ENCODE measurements at places on chromosomes 12 and 14. TPM values are rescaled to one million over a fixed set of nuclear protein-coding genes. Genes with fewer than 3 reads are reported as not detected.

ARHGAP9 gene
- total RNA-seq, result 355 TPM

CAPZA3 gene
- not detected for total RNA-seq

TSPAN8 gene
- total RNA-seq, result not detected

EXOC5 gene
- 42.2 TPM for total RNA-seq

SERPINA3 gene
- total RNA-seq, result not detected

AQP6 gene
- total RNA-seq, result not detected

CMTM5 gene
- not detected for total RNA-seq

PPFIA2 gene
- total RNA-seq, result not detected

IPO8 gene
- total RNA-seq, result 57.9 TPM

- H3K27me3 ChIP-seq, result no peaks in the 10 kb centered on the region
- no peaks in the 10 kb centered on the region for H3K4me1 ChIP-seq
- no peak overlapping the region for H3K4me3 ChIP-seq
- H3K36me3 ChIP-seq, result no peaks in the 10 kb centered on the region
- no peak overlapping the region for H3K27ac ChIP-seq
- DNase-seq, result no peak
Measured at GRCh38 chr14:61918998-61919397, 156.8 kb downstream of the SNAPC1 start.

DNA sequence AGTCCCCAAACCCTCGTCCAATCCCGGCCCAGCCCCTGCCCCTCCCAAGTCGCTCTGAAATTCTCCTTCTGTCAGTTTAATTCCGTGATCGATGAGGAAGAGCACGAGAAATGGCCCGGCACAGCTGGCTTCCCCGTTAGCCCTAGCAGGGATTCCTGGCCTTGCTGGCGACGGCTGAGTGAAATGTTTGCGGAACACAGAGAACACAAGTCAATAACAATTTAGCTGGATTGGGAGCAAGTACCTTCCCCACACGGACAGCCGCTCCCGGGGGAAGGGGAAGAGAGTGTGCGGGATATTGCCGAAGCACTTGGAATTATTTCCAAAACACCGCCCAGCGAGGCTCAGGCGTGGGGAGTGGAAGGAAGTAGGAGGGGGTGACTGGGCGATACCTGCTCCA, 134.6 kb downstream of the RBM19 start:
- H3K27ac ChIP-seq, result no peak overlapping the region
- H3K27me3 ChIP-seq, result no peaks in the 10 kb centered on the region
- H3K4me1 ChIP-seq, result no peaks in the 10 kb centered on the region
- no peaks in the 10 kb centered on the region for H3K36me3 ChIP-seq

DNA sequence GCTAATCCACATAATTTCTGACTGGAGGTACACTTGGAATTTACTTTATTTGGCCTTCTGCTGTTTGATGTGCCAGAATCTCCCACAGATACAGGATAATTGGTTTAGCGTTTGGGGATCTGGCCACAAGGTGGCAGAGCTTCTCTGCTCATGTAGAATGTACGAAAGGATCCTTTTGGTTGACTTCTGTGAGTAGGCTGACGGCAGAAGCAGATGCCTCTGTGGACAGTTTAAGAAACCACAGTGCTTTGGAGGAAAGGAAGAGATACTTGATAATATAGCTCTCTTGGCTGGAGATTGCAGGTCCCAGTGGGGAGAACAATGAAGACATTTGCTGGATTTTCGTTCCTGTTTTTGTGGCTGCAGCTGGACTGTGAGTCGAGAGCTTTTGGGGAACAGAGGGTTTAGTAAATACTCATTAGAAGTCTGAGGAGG, 75.3 kb upstream of the OR4E1 start:
- H3K27ac ChIP-seq, result peak overlapping the region; percentile 41
- DNase-seq, result no peak
- H3K27me3 ChIP-seq, result no peaks in the 10 kb centered on the region
- H3K4me1 ChIP-seq, result no peaks in the 10 kb centered on the region

GRCh38 chr12:6222078-6222654, 22.0 kb downstream of the CD9 start:
- DNase-seq, result no peak
- H3K4me1 ChIP-seq, result peaks cover 3% of the 10 kb centered on the region
- H3K4me3 ChIP-seq, result no peak overlapping the region
- no peaks in the 10 kb centered on the region for H3K27me3 ChIP-seq
- H3K27ac ChIP-seq, result no peak overlapping the region

GRCh38 chr12:70290116-70290515, 46.9 kb downstream of the CNOT2 start:
- no peaks in the 10 kb centered on the region for H3K4me1 ChIP-seq
- no peak overlapping the region for H3K27ac ChIP-seq
- no peaks in the 10 kb centered on the region for H3K36me3 ChIP-seq
- no peaks in the 10 kb centered on the region for H3K27me3 ChIP-seq
- H3K4me3 ChIP-seq, result no peak overlapping the region

GRCh38 chr14:68960123-68960522, 19.0 kb downstream of the ACTN1 start:
- peak overlapping the region; percentile 29 for H3K27ac ChIP-seq
- no peak overlapping the region for H3K4me3 ChIP-seq
- no peaks in the 10 kb centered on the region for H3K27me3 ChIP-seq
- no peaks in the 10 kb centered on the region for H3K36me3 ChIP-seq
- no peak for DNase-seq

DNA sequence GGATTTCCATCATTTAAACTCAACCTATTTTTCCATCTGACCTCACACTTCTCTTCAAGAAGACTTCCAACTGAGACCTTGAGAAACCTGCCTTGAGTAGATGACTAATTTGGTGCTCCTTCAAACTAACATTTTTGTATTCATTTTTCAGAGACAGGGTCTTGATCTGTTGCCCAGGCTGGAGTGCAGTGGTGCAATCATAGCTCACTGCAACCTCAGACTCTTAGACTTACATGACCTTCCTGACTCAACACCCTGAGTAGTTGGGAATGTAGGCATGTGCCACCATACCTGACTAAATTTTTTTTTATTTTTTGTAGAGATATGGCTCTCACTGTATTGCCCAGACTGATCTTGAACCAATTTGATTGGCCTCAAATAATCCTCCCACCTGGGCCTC, 389.9 kb downstream of the PDZRN4 start:
- H3K27me3 ChIP-seq, result no peaks in the 10 kb centered on the region
- H3K36me3 ChIP-seq, result no peaks in the 10 kb centered on the region
- H3K4me3 ChIP-seq, result no peak overlapping the region
- no peak overlapping the region for H3K27ac ChIP-seq
- no peak for DNase-seq
- H3K4me1 ChIP-seq, result no peaks in the 10 kb centered on the region

DNA sequence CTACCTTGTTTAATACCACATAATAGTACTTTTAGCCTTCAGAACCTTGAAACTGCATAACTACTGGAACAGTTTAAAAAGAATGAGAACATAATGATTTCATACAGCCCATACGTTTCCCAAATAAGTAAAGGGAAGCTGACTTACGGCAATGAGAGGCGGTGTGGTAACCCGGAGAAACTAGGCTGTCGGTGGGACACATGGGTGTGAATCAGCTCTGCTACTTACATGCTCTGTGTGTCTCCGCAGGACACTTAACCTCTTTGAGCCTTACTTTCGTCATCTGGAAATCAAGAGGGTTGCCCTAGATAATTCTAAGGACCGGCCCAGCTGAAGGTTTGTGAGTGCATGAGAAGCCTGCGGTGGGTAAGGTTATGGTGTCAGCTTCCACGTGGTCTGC, 49.3 kb upstream of the PLEKHG3 start:
- H3K27ac ChIP-seq, result no peak overlapping the region
- H3K36me3 ChIP-seq, result no peaks in the 10 kb centered on the region
- no peaks in the 10 kb centered on the region for H3K4me1 ChIP-seq
- no peak for DNase-seq
- H3K4me3 ChIP-seq, result no peak overlapping the region

- H3K4me3 ChIP-seq, result no peak overlapping the region
- DNase-seq, result no peak
- no peak overlapping the region for H3K27ac ChIP-seq
Measured at GRCh38 chr12:110024051-110024450, 24.3 kb downstream of the C12orf76 start.

DNA sequence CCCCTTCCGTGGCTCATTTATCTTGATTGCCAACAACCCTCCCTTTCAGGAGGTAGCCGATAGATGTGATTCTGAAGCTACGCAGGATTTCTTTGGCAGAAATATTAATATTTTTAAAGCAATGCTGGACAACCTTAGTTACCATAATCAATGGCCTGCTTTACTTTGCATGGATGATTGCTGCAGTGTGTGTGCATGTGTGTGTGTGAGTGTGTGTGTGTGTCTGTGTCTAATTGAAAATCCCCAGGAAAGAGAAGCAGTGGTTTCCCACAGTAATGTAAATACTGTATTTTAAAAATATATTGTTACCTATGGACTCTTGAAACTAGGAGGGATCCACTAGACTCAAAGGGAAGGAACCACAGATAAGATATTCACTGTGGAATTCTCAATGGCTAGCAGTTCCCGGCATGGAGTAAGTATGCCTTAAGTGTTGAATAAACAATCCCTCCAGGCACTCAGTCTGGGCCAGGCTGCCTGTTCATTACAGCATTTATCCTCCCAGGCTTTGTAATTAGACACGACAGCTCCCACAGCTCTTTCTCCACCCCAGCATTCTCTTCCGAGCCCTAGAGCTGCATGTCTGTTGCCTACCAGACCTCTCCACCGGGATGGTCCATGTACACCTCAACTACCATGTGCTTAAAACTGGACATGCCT, 22.5 kb upstream of the C14orf132 start:
- H3K36me3 ChIP-seq, result no peaks in the 10 kb centered on the region
- no peak for DNase-seq
- H3K27me3 ChIP-seq, result no peaks in the 10 kb centered on the region
- H3K4me3 ChIP-seq, result no peak overlapping the region

DNA sequence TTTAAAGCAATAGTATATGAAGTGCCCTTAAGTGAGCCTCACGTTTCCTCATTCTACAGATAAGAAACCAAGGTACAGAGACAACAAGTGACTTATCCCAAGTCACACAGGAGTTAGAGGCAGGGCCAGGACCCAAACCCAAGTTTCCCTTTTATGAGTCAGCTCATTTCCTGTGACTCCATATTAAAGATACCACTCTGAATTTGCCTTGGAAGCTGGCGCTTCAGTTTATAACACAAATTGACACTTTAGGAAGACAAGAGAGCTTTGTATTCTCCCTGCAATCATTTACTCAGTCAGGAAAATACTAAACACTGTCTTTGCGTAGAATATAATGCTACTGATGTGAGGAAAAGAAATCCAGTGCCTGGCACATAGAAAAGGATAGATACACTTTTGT, 43.2 kb downstream of the MYBPC1 start:
- peaks cover 8% of the 10 kb centered on the region for H3K27me3 ChIP-seq
- H3K27ac ChIP-seq, result no peak overlapping the region
- no peak overlapping the region for H3K4me3 ChIP-seq
- no peak for DNase-seq

DNA sequence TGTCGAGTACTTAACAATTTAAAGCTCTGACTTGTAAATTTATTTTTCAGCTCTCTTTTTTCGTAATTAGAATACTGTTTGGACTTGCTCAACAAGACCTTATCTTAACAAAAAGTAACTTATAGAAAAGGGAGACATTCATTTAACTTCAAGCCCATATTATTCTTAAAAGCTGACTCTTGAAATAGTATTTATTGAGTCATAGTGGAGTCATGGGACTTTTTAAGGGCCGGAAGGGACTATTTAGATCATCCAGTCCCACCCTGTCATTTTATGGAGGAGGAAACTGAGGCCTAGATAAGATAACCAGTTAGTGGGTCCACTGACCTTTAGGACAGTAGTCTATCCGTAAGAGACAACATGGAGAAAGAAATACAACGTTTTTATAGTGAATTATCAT, 1.5 kb downstream of the RAP1B start:
- DNase-seq, result no peak
- peak overlapping the region; percentile 97 for H3K27ac ChIP-seq
- H3K4me1 ChIP-seq, result peaks cover 24% of the 10 kb centered on the region
- H3K36me3 ChIP-seq, result no peaks in the 10 kb centered on the region

- H3K4me1 ChIP-seq, result no peaks in the 10 kb centered on the region
- H3K27ac ChIP-seq, result no peak overlapping the region
- H3K27me3 ChIP-seq, result no peaks in the 10 kb centered on the region
- H3K36me3 ChIP-seq, result no peaks in the 10 kb centered on the region
Measured at GRCh38 chr12:131643631-131644452, 67.0 kb upstream of the SFSWAP start.

DNA sequence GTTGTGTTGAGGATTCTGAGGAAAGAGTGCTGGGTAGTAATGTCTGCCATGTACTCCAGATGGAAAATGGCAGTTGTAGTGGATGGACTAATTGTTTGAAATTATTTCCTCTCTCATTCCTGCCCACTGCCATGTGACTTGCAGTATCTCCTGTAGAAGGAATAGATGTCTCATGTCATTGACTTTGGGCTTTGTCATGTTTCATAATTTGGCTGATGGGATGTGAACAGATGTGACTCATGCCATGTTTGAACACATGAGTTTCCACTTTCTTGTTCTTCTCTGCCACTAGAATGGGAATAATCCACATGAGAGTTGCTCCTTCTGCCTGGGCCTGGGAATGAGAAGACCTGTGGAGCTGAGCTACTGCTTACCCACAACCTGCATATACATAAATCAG, 2.4 kb upstream of the CALCOCO1 start:
- H3K4me3 ChIP-seq, result no peak overlapping the region
- H3K27me3 ChIP-seq, result no peaks in the 10 kb centered on the region
- H3K36me3 ChIP-seq, result peaks cover 3% of the 10 kb centered on the region
- DNase-seq, result no peak

DNA sequence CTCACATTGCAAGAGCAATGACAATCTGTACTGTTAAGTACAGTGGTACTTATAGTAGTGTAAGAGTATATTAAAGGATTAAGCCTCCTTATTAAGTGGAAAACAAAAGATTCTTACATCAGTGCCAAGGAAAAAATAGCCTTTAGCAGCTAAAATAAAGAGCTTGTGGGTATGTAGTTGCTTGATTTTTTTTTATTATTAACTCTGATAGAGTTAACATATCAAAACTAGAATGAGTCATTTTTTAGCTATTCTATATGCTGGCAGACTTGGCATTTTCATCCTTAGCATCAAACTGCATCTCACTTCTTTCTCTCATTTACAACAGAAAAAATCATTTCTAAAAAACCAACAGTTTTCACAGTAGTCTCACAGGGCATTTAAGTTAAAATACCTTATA, 86.5 kb downstream of the ATP2B1 start:
- no peaks in the 10 kb centered on the region for H3K4me1 ChIP-seq
- no peak overlapping the region for H3K4me3 ChIP-seq
- no peak overlapping the region for H3K27ac ChIP-seq

DNA sequence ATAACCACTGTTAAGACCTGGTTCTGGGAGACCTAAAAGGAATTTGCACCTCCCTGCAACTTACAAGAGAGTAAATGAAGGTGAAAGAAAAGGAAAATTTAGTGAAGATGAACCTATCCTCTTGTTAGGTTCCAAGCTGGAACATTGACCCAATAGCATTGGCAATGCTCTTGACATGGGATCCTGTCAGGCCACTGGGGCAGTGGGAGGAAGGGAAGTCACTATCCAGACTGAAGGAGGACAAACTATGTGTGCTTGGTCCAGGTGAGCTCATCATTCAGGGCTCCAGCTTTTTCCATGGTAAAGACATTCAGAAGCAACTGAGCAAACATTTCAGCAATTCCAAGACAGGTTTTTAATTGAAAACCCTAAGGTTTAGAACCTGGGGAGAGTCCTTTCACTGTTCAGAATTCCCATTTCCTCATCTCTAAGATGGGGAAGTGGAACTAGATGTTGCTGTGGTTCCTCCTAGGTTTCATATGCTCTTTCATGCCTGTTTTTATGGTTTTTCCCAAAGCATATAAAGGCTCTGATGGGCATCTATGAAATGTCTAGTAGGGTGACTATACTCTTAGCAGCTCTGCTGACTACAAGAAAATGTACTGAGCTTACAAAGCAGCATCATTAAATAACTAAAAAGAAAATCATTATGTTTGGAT, 33.1 kb downstream of the MAPK1IP1L start:
- H3K27me3 ChIP-seq, result no peaks in the 10 kb centered on the region
- no peaks in the 10 kb centered on the region for H3K36me3 ChIP-seq
- DNase-seq, result no peak
